ENCODE measurements at places on chromosomes 7 and 10. TPM values are rescaled to one million over a fixed set of nuclear protein-coding genes. Genes with fewer than 3 reads are reported as not detected.

- H3K4me3 ChIP-seq = no peak overlapping the region
- no peaks in the 10 kb centered on the region for H3K36me3 ChIP-seq
These were observed 1.3 kb downstream of the STK17A start for GRCh38 chr7:43584195-43584586.

GRCh38 chr7:118061386-118061785 lies 122.6 kb upstream of the LSM8 start:
- no peaks in the 10 kb centered on the region for H3K27me3 ChIP-seq
- DNase-seq = no peak

CUEDC2 gene
- 73.9 TPM for total RNA-seq

DNA sequence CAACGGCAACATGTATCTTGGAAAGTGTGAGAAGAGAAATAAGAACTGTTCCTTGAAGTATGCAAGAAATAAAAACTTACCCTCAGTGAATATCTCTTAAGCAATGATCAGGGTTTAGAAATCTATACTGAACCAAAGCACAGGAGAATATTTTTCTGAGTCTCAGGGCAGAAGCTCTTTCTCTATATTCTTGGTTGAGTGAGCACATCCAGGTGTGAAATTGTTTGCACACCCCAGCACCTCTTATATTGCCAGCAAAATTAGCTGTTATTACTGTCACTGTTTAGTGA lies 8.4 kb downstream of the DLX6 start:
- H3K27me3 ChIP-seq = peaks cover 45% of the 10 kb centered on the region
- H3K36me3 ChIP-seq = no peaks in the 10 kb centered on the region
- H3K4me3 ChIP-seq = no peak overlapping the region
- peaks cover 20% of the 10 kb centered on the region for H3K4me1 ChIP-seq

HERPUD2 gene
- 31.7 TPM for total RNA-seq

MALSU1 gene
- 87.7 TPM for total RNA-seq

AGAP4 gene
- total RNA-seq = 10.6 TPM

Data from thyroid gland (tissue), 4 donors.